ENCODE measurements at places on chromosomes 5 and 9.

GRCh38 chr9:92299116-92299515, 5.6 kb upstream of the IARS1 start:
- DNase-seq: no peak

- no peak for DNase-seq
Observed at GRCh38 chr9:18489861-18490260, 15.9 kb downstream of the ADAMTSL1 start.

- DNase-seq: no peak
Observed at GRCh38 chr5:68500813-68501212, 285.3 kb downstream of the PIK3R1 start.

DNA sequence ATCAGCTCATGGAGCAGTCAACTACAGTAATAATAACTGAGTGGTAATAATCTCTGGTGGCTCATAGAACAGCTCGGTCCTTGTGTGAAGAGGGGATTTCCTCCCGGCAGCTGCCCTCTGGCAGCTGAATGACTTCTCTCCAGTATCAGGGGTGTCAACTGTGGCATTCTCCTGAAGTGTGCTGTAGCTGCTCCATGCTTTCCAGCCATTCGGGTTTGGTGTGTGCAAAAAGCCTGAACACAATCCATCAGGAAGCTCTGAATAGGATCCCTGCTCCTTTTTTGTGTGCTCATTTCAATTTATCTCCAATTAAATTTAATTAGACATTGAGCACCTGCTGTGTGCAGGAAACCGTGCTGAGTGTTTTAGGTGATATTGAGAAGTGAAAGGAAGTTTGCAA, 59.8 kb upstream of the BARX1 start:
- no peak for DNase-seq

GRCh38 chr5:135056316-135057030, 22.4 kb upstream of the PITX1 start:
- no peak for DNase-seq

DNA sequence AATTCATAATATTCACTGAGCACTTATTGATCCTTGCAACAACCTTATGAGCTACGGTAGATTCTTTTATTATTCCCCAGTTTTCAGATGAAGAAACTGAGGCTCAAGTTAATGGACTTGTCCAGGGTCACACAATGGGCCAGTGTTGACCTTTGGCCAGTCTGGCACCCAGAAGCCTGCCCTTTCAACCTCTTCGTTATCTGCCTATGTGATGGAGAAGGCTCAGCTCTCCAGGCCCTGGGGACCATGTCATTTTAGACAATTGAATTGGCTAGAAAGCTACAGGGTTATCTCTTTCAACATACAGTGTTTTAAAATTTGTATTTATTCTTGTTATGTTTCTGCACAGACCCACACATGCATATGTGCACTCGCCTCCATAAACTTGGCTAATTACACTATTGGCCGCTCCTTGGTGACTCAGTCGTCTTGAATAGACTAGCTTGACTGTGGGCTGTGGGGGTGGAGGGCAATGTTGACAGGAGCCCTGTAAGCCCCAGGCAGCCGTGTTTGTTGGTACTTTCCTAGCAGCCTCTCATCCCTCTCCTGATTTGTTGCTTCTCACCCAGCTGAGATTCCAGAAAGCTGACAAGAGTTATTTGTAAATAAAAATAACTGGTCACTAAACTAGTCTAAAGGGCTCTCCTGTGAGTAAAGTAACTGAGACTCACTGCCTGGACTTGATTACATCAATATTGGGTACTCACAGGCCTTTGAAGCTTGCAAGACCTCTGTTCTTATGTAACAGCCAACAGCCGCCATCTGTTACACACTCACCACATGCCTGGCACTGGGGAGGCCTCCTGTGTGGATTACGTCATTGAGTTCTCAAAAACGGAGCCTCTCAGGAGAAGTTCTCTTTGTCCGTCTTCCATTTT, 8.5 kb upstream of the ANGPTL2 start:
- DNase-seq: peak; percentile 43

GRCh38 chr5:64292611-64293215, 127.1 kb downstream of the RNF180 start:
- no peak for DNase-seq

DNA sequence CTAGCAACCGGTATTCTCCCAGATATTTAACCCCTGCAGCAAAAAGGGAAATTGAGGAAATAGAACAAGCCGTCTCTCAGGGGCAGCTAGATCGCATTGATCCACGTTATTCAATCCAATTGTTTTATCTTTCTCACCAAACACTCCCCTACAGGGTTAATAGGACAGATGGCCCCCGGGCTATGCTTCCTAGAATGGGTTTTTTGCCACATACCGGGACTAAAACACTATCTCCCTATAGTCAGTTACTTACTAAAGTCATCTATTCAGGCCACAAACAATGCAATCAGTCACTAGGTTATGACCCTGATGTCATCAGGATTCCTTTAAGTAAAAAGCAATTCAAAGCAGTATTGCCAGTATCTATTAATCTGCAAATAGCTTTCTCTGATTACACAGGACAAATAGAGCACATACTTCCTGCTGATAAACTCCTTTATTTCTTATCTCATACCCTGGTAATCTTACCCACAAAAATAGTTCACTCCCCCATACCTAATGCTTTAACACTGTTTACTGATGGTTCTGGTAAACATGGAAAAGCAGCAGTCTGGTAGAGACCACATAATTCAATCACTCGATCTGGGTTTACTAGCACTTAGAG, 159.0 kb downstream of the CPLANE1 start:
- DNase-seq: no peak

DNA sequence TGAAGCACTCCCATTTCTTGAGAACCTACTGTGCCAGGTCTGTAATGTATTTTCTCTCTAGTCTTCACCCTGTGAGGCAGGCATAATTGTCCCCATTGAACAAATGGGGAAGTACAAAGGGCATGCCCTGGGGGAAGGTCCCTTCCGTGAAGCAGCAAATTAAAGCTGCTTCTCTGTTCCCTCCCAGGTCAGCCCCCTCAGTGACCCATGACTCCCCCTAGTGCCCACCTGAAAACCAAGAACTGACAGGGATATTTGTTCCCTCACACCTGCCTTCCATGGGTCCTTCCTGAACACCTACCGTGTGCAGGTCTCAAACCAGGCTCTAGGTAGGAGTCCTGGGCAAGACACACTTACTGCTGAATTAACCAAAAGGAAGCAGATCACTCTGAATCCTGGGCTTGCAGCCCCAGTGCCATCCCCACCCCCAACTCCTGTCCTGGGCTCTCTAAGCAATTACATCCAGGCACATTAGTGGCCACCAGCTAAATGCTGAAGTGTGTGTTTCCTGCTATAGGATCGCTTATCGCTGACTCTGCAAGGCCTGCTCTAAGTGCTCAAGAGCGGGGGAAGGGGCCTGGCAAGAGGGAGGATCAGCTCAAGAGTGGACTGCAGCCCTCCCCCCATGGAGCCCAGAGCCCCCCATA, 254.8 kb downstream of the CDK5RAP2 start:
- no peak for DNase-seq

- DNase-seq: peak; percentile 76
Observed at GRCh38 chr5:89584339-89584956, 701.5 kb upstream of the MEF2C start.

Measured in NCI-H226 (cell line).